SJCRH30 (cell line): ENCODE measurements at places on chromosomes 5 and 9. TPM values are rescaled to one million over a fixed set of nuclear protein-coding genes. Genes with fewer than 3 reads are reported as not detected.

- no peak for DNase-seq
Measured at GRCh38 chr9:111904891-111905291, 8.3 kb downstream of the UGCG start.

- no peak for DNase-seq
Measured at GRCh38 chr5:172427202-172427601, 27.1 kb downstream of the SH3PXD2B start.

- no peak for DNase-seq
Measured at GRCh38 chr5:170630711-170631141, 126.9 kb downstream of the KCNIP1 start.

- no peak for DNase-seq
Measured at GRCh38 chr9:109238655-109239054, 71.6 kb upstream of the FRRS1L start.

GRCh38 chr5:54579591-54580295, 62.2 kb downstream of the SNX18 start:
- no peak for DNase-seq

DNA sequence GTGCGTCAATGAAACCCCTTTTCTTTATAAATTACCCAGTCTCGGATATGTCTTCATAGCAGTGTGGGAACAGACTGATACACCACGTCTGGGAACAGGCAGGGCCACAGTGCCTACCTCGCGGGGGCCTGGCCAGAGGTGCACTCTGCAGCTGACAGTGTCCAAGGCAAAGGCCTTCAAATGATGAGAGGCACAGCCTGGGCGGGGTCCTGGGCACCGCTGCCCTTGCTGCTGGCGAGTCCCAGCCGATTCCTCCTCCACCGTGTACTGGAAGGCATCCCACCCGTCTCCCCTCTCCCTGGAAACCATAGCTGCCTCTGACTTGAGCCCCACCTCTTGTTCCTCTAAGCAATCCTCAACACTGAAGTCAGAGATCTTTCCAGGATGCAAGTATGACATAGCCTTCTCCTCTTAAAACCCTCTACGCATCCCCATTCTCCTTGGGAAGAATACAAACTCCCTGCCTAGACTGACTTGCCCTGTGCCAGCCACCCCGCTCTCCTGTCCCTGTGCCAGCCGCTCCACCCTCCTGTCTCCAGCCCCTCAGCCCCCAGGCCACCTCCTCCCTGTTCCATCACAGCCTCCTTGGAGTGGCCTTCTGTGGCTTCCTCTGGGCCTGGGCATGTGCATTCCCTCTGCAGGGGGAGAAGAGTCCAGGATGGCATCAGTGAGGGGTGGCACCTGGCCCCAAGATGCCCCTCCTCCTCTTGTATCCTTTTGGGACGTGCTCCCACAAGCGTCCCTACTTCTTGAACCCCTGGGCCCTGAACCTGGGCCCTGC, 8.1 kb upstream of the COL5A1 start:
- no peak for DNase-seq

DNA sequence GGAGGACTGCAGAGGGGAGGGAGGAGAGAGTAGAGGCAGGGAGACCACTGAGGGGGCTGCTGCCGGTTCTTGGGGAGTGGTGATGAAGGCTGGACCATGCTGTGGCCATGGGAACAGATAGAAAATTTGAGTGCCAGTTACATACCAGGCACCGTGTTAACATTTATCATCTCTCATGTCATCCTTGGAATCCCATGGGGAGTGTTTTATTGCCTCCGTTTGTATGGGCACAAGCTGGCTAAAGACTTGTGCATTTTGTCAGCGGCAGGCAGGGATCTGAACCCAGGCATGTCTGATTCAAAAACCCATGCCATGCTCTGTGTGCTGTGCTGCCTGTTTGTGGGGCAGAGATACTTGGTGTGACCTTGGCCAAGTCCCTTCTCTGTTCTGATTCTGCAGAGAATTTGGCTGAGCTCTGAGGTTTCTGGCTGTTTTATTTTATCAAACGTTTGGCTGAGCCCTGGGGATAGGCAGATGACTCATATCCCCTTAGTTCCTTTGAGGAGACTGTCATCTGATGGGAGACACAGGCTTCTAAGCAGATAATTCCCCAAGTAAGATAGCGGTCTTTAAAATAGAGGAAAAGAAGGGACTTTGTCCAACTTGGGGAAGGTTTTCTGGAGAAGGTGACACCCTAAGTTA, 22.2 kb downstream of the COL27A1 start:
- DNase-seq = no peak

DNA sequence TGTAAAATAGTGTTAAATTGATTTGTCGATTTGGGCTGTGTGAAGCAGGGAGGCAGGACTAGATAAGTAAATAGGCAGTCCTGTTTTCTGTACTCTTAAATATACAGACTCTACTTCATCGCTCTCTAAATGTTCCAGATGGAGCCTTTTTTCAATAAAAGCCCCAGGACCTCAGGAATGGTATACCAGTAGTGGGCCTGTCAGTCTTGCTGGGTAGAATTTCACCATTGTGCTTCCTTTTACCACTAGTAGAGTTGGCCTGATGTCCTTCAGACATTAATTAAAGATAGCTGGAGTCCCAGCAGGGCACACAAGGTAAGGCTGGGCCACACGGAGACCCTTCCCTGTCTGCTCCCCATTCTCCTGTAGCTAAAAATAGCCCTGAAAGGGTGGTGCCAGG, 6.0 kb downstream of the SNX18 start:
- DNase-seq = no peak

- DNase-seq = no peak
Measured at GRCh38 chr5:126516852-126517251, 78.2 kb downstream of the ALDH7A1 start.

DNA sequence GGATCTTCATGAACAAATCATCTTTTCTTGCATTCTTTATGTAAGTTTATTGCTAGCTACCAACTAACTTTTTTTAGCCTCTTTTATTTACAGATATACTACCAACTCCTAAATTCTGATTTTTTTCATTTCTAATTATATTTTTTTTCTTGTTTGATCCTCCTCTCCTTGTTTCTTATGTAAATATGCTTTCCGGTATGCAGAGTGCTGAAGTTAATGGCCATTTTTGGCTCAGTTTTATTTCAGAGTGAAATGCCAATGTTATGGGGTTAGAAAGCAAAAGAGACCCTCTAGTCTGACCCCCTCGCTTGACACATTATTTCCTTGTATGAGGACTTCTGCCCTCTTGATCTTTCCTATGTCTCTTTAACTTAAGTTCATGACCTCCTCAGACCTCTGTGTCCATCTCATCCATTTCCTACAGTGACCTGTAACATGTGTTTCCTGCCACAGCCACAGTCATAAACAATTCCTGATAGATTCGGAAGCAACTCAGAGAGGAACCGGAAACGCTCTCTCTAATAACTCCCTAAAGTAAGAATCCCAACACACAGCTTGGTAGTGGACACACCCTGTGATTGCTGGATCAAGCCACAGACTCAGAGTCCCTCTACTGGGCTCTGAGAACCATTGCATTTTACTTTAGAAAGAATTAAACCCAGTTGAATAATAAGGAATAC, 42.9 kb upstream of the AFAP1L1 start:
- peak; percentile 32 for DNase-seq

- DNase-seq = peak; percentile 40
Measured at GRCh38 chr5:124902097-124902821, 155.8 kb upstream of the ZNF608 start.

DNA sequence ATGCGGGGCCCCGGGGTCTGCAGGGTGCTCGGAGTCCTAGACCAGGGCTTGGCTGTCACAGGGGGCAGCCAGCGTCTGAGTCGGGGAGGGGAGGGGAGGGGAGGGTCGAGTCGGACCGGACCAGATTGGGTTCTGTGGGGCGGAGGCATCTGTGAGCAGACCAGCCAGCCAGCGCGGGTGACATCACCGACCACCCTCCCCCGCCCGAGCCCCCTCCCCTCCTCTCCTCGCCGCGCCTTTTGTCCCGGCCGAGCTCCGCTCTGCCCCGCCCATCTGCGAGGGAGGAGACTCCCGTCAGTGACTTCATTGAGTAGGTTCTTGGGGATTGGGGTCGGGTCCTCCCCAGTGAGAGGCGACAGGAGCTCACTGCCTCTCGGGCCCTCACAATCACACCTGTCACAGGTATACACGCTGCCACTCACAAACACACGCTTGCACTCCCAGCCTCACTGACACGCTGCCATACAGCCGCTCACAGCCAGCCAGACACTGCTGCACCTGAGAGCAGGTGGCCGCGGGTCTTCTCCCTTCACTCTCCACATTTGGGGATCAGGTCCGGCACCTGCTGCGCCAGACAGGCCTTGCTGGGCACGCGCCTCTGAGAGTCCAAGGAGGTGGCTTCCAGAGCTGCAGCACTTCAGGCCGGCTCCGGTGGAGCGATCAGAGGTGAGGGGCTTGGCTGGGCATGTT, 546 bp downstream of the DNAJB5 start:
- peak; percentile 61 for DNase-seq

- no peak for DNase-seq
Measured at GRCh38 chr5:150215979-150216944, 26.4 kb downstream of the SLC6A7 start.

- no peak for DNase-seq
Measured at GRCh38 chr5:7852542-7852941, 1.6 kb upstream of the CFAP90 start.

- DNase-seq = no peak
Measured at GRCh38 chr5:146450002-146450401, 2.9 kb downstream of the TCERG1 start.

GRCh38 chr5:95241635-95242034, 43.3 kb downstream of the MCTP1 start:
- DNase-seq = no peak

DNA sequence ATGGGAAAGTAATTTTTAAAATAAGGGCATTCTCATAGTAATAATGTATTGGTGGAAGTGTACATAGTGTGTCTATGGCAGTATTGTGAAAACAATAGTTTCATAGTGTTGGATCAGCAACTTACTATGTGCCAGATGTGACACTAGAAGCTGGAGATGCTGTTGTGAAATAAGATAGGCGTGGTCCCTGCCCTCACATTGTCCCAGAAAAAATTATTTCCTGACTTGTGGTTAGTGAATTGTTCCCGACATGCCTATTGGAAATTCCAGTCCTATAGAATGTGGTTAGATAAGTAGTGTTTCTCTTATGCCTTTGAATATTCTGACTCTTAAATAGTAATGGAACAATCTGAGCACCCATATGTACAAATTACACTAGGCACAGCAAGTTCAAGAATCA, 55.3 kb upstream of the MTAP start:
- no peak for DNase-seq

GRCh38 chr5:142216931-142217330, 107.9 kb downstream of the SPRY4 start:
- DNase-seq = no peak

ADRA1B gene
- not detected in 2 replicates for total RNA-seq

ZNF462 gene
- total RNA-seq = 26.8 and 27.4 TPM in 2 replicates

CCNO gene
- 0.35 and 0.43 TPM in 2 replicates for total RNA-seq

S100Z gene
- not detected in 2 replicates for total RNA-seq

EPB41L4A gene
- 1.7 TPM in 2 replicates for total RNA-seq

HSD17B4 gene
- total RNA-seq = 140 and 141 TPM in 2 replicates

PKD2L2 gene
- not detected in 2 replicates for total RNA-seq

SLC9A3 gene
- 2.4 and 2.5 TPM in 2 replicates for total RNA-seq

PCDHGB1 gene
- total RNA-seq = 21.1 and 23.4 TPM in 2 replicates

PCDHGB3 gene
- total RNA-seq = 5.2 and 7.4 TPM in 2 replicates

PCDHGB5 gene
- 1.6 and 2.2 TPM in 2 replicates for total RNA-seq
